SJSA1 (cell line): ENCODE measurements at places on chromosomes 6 and 20. TPM values are rescaled to one million over a fixed set of nuclear protein-coding genes. Genes with fewer than 3 reads are reported as not detected.

DNA sequence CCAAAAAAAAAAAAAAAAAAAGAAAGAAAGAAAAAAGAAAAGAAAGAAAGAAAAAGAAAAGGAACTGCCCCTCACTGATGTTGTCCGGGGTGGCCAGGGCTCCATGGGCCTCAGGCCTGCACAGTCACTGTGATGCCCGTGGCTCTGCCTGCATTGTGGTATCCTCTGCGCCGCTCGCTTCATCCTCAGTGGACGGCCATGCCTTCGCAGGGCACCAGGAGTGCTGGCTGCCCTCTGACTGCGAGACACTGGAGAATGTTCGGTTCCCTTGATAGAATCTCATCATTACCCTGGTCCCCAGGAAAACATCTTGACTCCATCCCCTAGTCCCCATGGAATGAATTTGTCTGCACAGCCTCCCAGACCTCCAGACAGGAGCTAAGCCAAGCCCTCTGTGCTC, 61.7 kb downstream of the TMEM242 start:
- H3K36me3 ChIP-seq: no peaks in the 10 kb centered on the region
- H3K27ac ChIP-seq: no peak overlapping the region

- no peak overlapping the region for H3K27ac ChIP-seq
- H3K4me3 ChIP-seq: no peak overlapping the region
- H3K27me3 ChIP-seq: no peaks in the 10 kb centered on the region
- no peaks in the 10 kb centered on the region for H3K36me3 ChIP-seq
- no peaks in the 10 kb centered on the region for H3K4me1 ChIP-seq
These were observed 263.0 kb upstream of the JAG1 start for GRCh38 chr20:10936786-10937185.

GRCh38 chr6:33787954-33788693, 806 bp downstream of the LEMD2 start:
- H3K27me3 ChIP-seq: no peaks in the 10 kb centered on the region
- H3K4me1 ChIP-seq: peaks cover 48% of the 10 kb centered on the region
- peaks cover 53% of the 10 kb centered on the region for H3K36me3 ChIP-seq
- H3K4me3 ChIP-seq: peak overlapping the region; percentile 77
- peak overlapping the region; percentile 83 for H3K27ac ChIP-seq

DNAH8 gene
- total RNA-seq: not detected in 2 replicates

DNA sequence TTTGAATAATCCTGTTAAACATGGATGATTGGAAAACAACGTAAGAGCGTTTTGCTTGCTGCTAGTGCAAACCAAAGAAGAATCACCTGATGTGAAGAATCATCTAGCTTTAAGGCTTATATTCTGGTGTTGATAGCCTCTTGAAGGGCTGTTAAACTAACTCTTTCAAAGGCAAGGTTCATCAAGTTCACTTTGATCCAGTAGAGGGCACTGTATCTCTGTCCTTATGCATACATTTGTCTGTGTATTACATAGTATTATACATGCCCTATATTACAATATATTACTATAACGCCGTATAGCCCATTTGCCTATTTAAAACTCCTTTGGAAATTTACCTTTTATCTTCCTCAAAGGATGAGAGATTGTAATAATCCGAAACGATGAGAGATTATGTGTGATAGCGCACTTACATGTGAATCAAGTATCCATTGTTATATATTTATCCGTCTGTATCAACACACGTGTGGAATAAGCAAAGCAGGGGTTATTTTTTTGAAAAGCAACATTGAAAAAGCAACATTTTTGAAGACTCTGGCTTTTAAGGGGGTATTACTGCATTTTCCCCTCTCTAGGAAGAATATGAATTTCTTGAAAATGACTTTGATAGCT, 50.8 kb upstream of the NRN1 start:
- H3K27ac ChIP-seq: no peak overlapping the region
- H3K27me3 ChIP-seq: 0 out of 2 replicates have a peak, but pooled peaks cover 3% of the 10 kb centered on the region
- H3K4me1 ChIP-seq: no peaks in the 10 kb centered on the region
- no peak for DNase-seq
- no peak overlapping the region for H3K4me3 ChIP-seq
- no peaks in the 10 kb centered on the region for H3K36me3 ChIP-seq

DSP gene
- total RNA-seq: 0.08 TPM in 1 of 2 replicates, not detected in the other

DNA sequence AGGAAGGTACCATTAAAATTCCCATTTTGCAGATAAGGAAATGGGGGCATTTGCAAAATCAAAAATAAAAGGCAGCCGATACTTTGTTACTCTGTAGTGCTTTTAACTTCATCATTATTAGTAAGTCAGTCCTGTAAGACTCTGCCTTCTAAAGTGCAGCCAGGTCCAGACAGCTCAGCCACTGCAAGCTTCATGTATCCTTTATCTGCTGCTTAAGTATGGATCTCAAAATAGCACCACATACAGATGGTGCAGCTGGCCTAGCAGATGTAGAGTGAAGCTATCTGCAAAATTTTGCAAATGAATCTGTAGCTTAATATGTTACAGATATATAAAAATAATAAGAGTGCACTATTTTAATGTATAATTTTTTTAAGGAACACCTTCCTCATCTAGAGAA, 53.4 kb downstream of the NUS1 start:
- no peaks in the 10 kb centered on the region for H3K4me1 ChIP-seq
- no peaks in the 10 kb centered on the region for H3K27me3 ChIP-seq
- no peaks in the 10 kb centered on the region for H3K36me3 ChIP-seq
- no peak overlapping the region for H3K4me3 ChIP-seq
- DNase-seq: no peak

DNA sequence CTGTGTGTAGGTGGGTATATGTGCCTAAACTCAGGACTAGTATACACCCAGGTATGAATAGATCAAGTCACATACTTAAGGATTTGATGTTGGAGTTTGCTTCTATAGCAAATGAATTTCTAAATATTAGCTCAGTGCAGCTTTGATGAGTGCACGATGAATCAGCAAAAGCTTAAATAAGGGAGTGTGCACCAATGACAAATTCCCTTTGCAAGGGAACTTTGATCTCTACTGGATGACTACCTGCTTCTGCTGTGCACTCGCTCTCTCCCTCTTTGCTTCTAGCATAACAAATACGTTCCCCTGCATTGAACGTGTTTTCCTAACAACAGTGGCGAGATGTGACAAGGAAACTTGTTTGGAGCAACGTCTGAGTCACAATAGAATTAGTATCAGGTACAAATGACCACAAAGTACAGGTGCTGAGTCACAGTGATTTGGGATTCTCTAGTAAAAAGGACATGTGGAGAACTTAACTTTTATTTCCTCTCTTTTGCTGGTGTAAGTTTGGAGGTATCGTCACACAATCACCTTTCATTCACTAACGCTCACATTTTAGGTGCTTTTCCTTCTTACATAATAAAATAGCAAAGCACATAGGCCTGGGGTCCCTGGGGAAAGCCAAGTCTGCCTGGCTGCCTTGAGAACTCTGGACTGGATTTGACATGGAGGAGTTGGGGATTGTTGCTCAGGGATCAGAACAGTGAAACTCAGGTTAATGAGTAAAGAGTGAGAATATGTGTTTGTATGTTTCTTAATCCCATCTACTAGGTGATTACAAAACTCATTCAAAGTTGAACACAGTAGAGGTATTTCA, 49.7 kb downstream of the KLHL31 start:
- H3K4me1 ChIP-seq: peaks cover 7% of the 10 kb centered on the region; the same call in 1 of the 2 replicates
- no peaks in the 10 kb centered on the region for H3K36me3 ChIP-seq
- no peak overlapping the region for H3K4me3 ChIP-seq
- no peak overlapping the region for H3K27ac ChIP-seq
- H3K27me3 ChIP-seq: no peaks in the 10 kb centered on the region

DNA sequence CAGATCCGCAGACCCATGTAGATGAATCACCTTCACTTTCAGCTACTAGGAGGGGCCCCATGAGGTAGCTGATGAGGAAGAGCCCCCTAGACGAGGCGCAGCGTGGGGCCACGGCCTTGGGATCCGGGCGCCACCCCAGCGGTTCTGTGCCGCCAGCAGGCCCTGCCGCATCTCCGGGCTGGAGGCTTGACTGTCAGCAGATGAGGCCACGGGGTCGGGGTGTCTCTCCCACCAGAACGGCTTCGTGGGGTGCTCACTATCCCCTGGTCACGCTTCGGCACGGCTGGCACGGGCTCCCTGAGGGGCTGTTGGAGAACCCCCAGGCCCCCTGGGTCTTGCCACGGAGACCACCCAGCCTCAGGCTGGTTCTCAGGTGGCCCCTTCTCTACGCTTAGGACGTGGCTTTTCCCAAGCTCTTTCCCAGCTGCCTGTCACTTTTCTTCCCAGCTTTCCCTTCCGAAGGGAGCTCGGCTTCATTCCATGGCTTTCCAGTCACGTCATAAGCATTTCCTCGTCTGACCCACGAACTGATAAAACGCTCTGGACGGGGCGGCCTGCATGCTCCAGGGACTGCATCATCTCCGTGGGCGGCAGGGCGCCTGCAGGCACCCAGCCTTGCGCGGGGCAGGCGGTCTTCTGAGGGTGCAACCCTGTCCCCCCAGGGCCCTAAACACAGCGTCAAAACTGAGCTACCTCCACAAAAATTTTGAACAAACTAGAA, 85.9 kb downstream of the THBS2 start:
- no peaks in the 10 kb centered on the region for H3K27me3 ChIP-seq
- peak; percentile 94 for DNase-seq
- H3K27ac ChIP-seq: peak overlapping the region; percentile 99
- H3K4me3 ChIP-seq: no peak overlapping the region

- H3K4me3 ChIP-seq: no peak overlapping the region
- no peak overlapping the region for H3K27ac ChIP-seq
- no peaks in the 10 kb centered on the region for H3K4me1 ChIP-seq
- no peaks in the 10 kb centered on the region for H3K36me3 ChIP-seq
These were observed 16.7 kb downstream of the THEMIS start for GRCh38 chr6:127884134-127884533.

GRIK2 gene
- total RNA-seq: 0.97 and 2.3 TPM in 2 replicates

NFATC2 gene
- not detected in 2 replicates for total RNA-seq

GRM1 gene
- total RNA-seq: not detected in 2 replicates

- H3K27me3 ChIP-seq: no peaks in the 10 kb centered on the region
- peaks cover 8% of the 10 kb centered on the region; the same call in 1 of the 2 replicates for H3K36me3 ChIP-seq
- no peak for DNase-seq
- H3K4me3 ChIP-seq: no peak overlapping the region
- no peak overlapping the region for H3K27ac ChIP-seq
These were observed 20.4 kb downstream of the TRERF1 start for GRCh38 chr6:42431356-42431755.

ADGRF4 gene
- not detected in 2 replicates for total RNA-seq

SOX4 gene
- 32.3 and 34.1 TPM in 2 replicates for total RNA-seq

- no peaks in the 10 kb centered on the region for H3K36me3 ChIP-seq
- no peak for DNase-seq
- no peak overlapping the region for H3K27ac ChIP-seq
- no peaks in the 10 kb centered on the region for H3K27me3 ChIP-seq
- no peaks in the 10 kb centered on the region for H3K4me1 ChIP-seq
These were observed 133.2 kb downstream of the SMOC2 start for GRCh38 chr6:168574075-168574698.

DNA sequence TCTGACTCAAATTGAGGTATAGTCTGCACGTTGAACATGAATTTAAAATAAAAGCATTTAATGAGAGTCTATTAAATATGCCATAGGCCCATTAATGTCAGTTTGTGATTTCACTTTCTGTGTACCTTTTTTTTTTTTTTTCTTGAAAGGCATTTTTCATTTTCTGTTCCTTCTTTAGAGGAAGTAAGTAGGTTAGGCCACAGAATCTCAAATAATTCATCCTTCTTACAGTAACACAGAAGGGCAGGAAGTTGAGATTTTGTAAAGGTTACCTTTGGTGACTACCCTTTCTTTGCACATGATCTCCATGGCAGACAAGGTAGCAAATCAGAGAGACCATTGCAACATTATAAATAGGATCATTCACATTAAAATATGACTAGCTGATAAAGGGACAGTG, 9.6 kb downstream of the L3MBTL3 start:
- no peak overlapping the region for H3K4me3 ChIP-seq
- H3K27me3 ChIP-seq: no peaks in the 10 kb centered on the region
- DNase-seq: no peak
- no peak overlapping the region for H3K27ac ChIP-seq

SCRT2 gene
- not detected in 2 replicates for total RNA-seq

GRCh38 chr20:63579017-63579694, 5.1 kb upstream of the HELZ2 start:
- no peak overlapping the region for H3K4me3 ChIP-seq
- H3K27ac ChIP-seq: no peak overlapping the region
- no peak for DNase-seq
- no peaks in the 10 kb centered on the region for H3K27me3 ChIP-seq

RAD21L1 gene
- total RNA-seq: 0.19 and 0.29 TPM in 2 replicates

GRCh38 chr20:18258126-18258860, 30.0 kb upstream of the ZNF133 start:
- H3K27ac ChIP-seq: no peak overlapping the region
- H3K27me3 ChIP-seq: no peaks in the 10 kb centered on the region; the same call in 1 of the 2 replicates
- H3K4me3 ChIP-seq: no peak overlapping the region
- H3K36me3 ChIP-seq: no peaks in the 10 kb centered on the region

TCF19 gene
- total RNA-seq: 61.4 and 68.1 TPM in 2 replicates

- no peak for DNase-seq
- H3K36me3 ChIP-seq: no peaks in the 10 kb centered on the region
- no peak overlapping the region for H3K4me3 ChIP-seq
- no peaks in the 10 kb centered on the region for H3K4me1 ChIP-seq
These were observed 37.9 kb downstream of the SLC17A1 start for GRCh38 chr6:25793970-25794369.
